ENCODE measurements at places on chromosomes 7 and 10. TPM values are rescaled to one million over a fixed set of nuclear protein-coding genes. Genes with fewer than 3 reads are reported as not detected.

ZNF488 gene
- 0.24 TPM for total RNA-seq

GRCh38 chr10:55966101-55966500 is 395.0 kb downstream of the ZWINT start:
- H3K27me3 ChIP-seq, result no peaks in the 10 kb centered on the region
- H3K4me1 ChIP-seq, result no peaks in the 10 kb centered on the region
- no peaks in the 10 kb centered on the region for H3K36me3 ChIP-seq
- no peak overlapping the region for H3K27ac ChIP-seq

DNA sequence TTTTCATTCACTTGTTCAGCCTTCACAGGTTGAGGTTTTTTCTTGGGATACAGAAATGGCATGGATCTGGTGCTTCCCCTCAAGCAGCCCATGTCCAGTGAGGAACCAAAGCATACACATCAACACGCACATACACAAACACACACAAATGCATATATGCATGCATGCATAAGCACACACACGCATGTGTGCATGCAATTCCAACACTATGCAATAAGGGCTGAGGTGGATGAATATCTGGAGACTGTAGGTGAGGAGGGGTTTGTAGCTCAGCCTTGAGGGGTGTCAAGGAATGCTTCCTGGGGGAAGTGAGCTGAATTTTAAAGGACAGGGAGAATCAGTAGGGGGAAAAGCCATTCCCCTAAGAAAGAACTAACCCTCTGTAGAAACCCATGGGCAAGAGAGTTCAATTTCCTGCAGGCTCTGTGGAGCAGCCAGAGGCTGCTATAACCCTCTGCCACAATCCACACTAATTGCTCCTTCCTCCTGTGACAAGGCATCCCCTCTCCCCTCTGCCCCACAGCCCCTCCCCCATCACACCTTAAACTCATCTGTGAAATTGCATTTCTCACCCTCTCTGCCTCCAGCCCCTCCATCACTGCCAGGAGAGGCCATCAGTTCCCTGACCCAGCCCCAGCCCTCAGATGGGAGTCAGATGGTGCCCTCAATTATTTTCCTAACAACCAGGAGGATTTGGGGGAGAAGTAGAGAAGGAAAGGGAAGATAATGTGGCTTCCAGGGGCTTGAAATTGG is 316.4 kb downstream of the RPS24 start:
- H3K27me3 ChIP-seq, result no peaks in the 10 kb centered on the region
- no peaks in the 10 kb centered on the region for H3K36me3 ChIP-seq
- no peak overlapping the region for H3K4me3 ChIP-seq
- H3K27ac ChIP-seq, result no peak overlapping the region

CRHR2 gene
- under 0.01 TPM for total RNA-seq

LIPJ gene
- 0.42 TPM for total RNA-seq

THAP5 gene
- total RNA-seq, result 24.2 TPM

GRCh38 chr10:32731527-32731926 is 226.5 kb downstream of the ITGB1 start:
- no peak overlapping the region for H3K4me3 ChIP-seq
- no peak overlapping the region for H3K27ac ChIP-seq
- H3K27me3 ChIP-seq, result no peaks in the 10 kb centered on the region

DNA sequence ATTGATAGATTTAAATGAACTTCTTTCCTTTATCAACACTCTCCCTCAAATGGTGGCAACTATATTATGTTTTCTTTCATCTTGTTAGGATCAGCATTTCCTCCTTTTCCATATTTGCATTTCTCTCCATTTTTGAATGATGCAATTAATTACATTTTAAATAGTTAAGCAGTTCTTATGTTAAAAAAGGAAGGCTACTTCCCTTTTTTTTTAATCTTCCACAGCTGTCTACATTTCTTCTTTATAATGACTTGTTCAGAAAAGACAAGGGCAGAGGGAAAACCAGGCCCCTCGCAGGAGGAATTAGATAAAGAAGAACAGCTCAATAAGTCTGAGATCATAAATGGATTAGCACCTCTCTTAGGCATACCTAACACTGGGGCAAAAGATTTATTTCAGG is 208.9 kb downstream of the ARL4A start:
- no peak overlapping the region for H3K4me3 ChIP-seq
- no peaks in the 10 kb centered on the region for H3K36me3 ChIP-seq
- no peak for DNase-seq
- no peak overlapping the region for H3K27ac ChIP-seq
- H3K27me3 ChIP-seq, result no peaks in the 10 kb centered on the region
- H3K4me1 ChIP-seq, result no peaks in the 10 kb centered on the region

ITIH2 gene
- total RNA-seq, result 0.19 TPM

GRCh38 chr7:68306692-68307107 is 1291.6 kb upstream of the AUTS2 start:
- H3K4me3 ChIP-seq, result no peak overlapping the region
- H3K4me1 ChIP-seq, result no peaks in the 10 kb centered on the region

- no peak for DNase-seq
- H3K27ac ChIP-seq, result no peak overlapping the region
- H3K4me1 ChIP-seq, result peaks cover 11% of the 10 kb centered on the region
Observed at GRCh38 chr7:16758036-16758435, 4.5 kb downstream of the TSPAN13 start.

ATOH7 gene
- total RNA-seq, result 0.05 TPM

DNA sequence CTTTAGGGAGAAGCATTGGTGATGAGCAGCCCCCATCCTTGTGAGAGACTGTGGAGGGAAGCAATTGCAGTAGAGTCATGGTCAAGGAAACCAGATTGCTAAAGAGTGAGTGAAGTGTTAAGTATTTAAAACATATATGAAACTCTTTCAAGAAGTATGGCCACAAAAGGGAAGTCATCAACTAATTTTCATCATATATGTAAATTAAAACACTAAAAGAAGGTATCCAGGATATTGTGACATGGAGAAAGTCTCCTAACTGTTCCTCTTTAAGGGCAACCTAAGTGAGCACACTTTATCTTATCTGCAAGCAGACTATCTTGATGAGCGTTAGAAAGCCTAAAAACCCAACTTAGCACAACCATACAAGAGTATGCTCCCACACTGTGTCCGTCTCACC is 69.7 kb downstream of the CD36 start:
- DNase-seq, result no peak
- H3K4me3 ChIP-seq, result no peak overlapping the region
- no peak overlapping the region for H3K27ac ChIP-seq
- H3K4me1 ChIP-seq, result no peaks in the 10 kb centered on the region
- H3K36me3 ChIP-seq, result no peaks in the 10 kb centered on the region
- H3K27me3 ChIP-seq, result no peaks in the 10 kb centered on the region

DNA sequence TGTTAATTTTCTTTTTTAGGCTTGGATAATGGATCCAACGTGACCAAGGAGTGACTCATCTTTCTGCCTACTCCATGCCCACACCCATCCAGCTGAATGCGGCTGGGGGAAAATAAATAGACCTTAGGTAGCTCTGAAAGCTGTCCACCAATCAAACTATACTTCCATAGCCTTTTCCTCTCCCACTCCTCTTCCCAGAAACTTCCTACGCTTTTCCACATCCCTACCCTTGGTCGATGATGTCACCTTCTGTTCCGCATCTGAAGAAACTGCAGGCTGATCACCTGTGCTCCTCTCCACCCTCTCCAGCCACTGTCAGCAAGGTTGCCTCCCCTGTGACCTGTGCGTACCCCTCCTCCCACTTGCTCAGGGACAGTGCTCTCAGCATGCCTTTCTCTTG is 359.8 kb upstream of the KLF6 start:
- H3K27me3 ChIP-seq, result no peaks in the 10 kb centered on the region
- H3K27ac ChIP-seq, result no peak overlapping the region
- DNase-seq, result no peak
- H3K4me3 ChIP-seq, result no peak overlapping the region

DNA sequence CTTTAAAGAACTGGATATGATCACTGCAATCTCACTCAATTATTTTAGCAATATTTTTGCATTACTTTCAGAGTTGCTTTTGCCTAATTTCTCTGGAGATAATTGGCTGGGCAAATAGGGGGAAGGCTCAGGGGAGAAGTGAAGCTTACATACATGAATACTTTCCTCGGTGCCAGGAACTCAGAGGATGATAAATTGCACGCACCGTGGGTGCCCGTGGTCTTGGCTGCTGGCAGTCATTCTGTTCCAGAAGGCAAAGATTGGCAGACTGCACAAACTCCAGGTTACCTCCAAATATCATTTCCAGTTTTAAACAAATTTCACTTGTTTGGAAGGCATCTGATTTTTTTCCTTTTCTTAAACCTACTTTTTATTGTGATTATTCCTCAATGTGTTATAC is 197.8 kb upstream of the TMEM72 start:
- no peaks in the 10 kb centered on the region for H3K36me3 ChIP-seq
- no peak for DNase-seq
- no peak overlapping the region for H3K4me3 ChIP-seq

All from thymus (tissue), 14 donors.